ENCODE measurements at places on chromosomes 4 and X.
A peak's percentile ranks its signal among the peaks of the same experiment; 100 is the strongest.

DNA sequence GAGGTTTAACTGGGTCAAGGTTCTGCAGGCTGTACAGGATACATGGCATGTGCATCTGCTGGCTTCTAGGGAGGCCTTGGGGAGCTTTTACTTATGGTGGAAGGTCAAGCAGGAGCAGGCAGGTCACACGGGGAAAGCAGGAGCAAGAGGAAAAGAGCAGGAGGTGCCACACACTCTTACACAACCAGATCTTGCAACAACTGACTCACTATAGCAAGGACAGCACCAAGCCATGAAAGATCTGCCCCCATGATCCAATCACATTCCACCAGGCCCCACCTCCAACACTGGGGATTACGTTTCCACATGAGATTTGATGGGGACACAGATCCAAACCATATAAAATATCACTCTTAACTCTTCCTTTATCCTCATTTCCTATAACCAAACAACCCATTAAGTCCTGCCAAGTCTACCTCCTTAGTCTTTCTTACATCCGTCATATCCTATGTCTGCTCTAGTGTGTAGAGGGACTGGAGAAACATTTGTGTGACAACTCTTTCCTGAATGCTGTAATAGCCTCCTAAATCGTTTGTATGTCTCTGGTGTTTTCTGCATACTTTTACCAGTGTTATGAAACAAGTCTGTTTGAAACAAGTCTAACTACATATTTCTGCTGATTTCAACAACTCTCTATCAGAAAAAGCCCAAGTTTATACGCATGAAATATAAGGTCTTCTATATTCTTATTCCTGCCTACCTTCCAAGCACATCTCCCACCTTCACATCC lies 8.3 kb upstream of the RAP2C start:
- no peak for DNase-seq
- no peak overlapping the region for H3K27ac ChIP-seq
- no peak overlapping the region for H3K4me3 ChIP-seq
- no peaks in the 10 kb centered on the region for H3K27me3 ChIP-seq

GRCh38 chr4:137663251-137664045 lies 131.2 kb upstream of the PCDH18 start:
- no peak for DNase-seq
- no peaks in the 10 kb centered on the region for H3K36me3 ChIP-seq
- no peaks in the 10 kb centered on the region for H3K27me3 ChIP-seq
- no peak overlapping the region for H3K4me3 ChIP-seq

DNA sequence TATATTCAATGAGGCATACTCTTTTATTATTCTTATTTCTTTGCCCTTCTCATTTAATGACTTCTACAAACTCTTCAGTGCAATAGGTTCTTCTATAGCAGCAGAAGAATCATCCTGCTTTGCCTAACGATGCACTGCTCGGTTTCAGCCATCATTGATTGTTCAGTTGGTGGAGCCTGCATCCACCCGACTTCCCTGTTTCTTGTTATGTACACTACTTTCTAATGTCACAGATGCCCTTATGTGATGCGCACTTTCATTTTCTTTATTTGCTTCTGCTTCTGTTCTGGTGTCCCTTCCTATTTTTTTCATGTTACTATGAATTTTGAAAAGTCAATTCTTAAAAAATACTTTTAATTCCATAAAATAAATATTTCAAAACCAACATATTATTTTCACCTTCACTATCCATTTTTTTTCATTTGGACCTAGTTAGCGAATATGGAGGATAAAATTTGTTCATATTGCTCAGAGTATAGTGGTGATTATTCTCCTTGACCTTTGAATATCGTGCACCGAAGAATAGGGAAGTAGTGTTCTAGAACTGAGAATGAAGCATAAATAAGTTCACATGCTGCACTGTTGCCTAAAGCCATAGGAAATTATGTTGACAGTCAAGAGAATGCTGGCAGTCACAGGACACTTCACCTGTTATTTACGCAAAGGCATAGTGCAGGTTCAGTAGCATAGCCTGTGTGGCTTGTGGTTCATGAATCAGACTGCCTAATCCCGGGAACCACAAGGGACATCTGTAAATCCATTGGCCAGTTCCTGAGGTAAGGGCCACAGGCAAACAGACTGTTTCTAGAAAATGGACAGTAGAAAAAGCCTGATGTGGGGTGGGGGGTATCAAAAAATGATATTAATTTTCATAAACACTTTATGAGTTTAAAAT lies 21.3 kb upstream of the SFRP2 start:
- H3K4me3 ChIP-seq = no peak overlapping the region
- H3K27me3 ChIP-seq = no peaks in the 10 kb centered on the region
- H3K27ac ChIP-seq = no peak overlapping the region
- peaks cover 18% of the 10 kb centered on the region for H3K4me1 ChIP-seq

- no peaks in the 10 kb centered on the region for H3K27me3 ChIP-seq
- no peak for DNase-seq
- H3K36me3 ChIP-seq = no peaks in the 10 kb centered on the region
- H3K27ac ChIP-seq = no peak overlapping the region
Measured at GRCh38 chrX:118239178-118239870, 106.6 kb upstream of the WDR44 start.

- H3K36me3 ChIP-seq = no peaks in the 10 kb centered on the region
- no peaks in the 10 kb centered on the region for H3K27me3 ChIP-seq
- H3K4me3 ChIP-seq = no peak overlapping the region
- H3K27ac ChIP-seq = no peak overlapping the region
- DNase-seq = no peak
- no peaks in the 10 kb centered on the region for H3K4me1 ChIP-seq
Measured at GRCh38 chr4:79852305-79852730, 220.7 kb downstream of the ANTXR2 start.

- no peak overlapping the region for H3K4me3 ChIP-seq
- no peak for DNase-seq
- H3K27me3 ChIP-seq = no peaks in the 10 kb centered on the region
- no peaks in the 10 kb centered on the region for H3K36me3 ChIP-seq
- no peak overlapping the region for H3K27ac ChIP-seq
Measured at GRCh38 chrX:3757510-3758025, 44.1 kb upstream of the PRKX start.

GRCh38 chr4:17115583-17115982 lies 217.1 kb upstream of the LDB2 start:
- no peak overlapping the region for H3K4me3 ChIP-seq
- no peak overlapping the region for H3K27ac ChIP-seq
- H3K36me3 ChIP-seq = no peaks in the 10 kb centered on the region
- H3K27me3 ChIP-seq = no peaks in the 10 kb centered on the region
- H3K4me1 ChIP-seq = no peaks in the 10 kb centered on the region

GRCh38 chr4:92825256-92825655 lies 521.5 kb downstream of the GRID2 start:
- no peaks in the 10 kb centered on the region for H3K27me3 ChIP-seq
- no peaks in the 10 kb centered on the region for H3K36me3 ChIP-seq
- H3K4me3 ChIP-seq = no peak overlapping the region
- no peak for DNase-seq
- H3K4me1 ChIP-seq = no peaks in the 10 kb centered on the region

- peak; percentile 1 for DNase-seq
- H3K36me3 ChIP-seq = no peaks in the 10 kb centered on the region
- peak overlapping the region; percentile 72 for H3K27ac ChIP-seq
Measured at GRCh38 chrX:21838937-21839333, 482 bp upstream of the MBTPS2 start.

DNA sequence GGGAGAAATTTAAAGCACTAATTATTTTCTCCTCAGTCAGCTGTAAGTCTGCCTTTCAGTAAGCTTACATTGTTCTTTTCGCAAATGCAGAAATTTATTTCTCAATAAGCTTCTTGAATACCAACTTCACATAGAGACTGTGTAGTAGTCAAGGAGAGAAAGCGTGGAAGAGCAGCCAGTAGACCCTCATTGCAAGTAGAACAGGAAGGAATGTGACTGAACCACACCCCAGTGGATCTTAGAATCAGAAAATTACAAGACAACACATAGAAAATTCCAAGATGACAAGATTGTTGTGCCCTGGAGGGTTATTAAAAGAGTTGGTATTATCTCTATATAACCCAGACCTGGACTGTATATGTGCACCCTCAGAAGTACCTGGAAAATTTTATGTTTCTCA lies 216.9 kb downstream of the RELL1 start:
- H3K27ac ChIP-seq = no peak overlapping the region
- DNase-seq = no peak
- H3K36me3 ChIP-seq = no peaks in the 10 kb centered on the region
- H3K4me1 ChIP-seq = no peaks in the 10 kb centered on the region
- H3K4me3 ChIP-seq = no peak overlapping the region
- H3K27me3 ChIP-seq = no peaks in the 10 kb centered on the region

GRCh38 chr4:38710053-38710452 lies 46.1 kb downstream of the KLF3 start:
- no peak for DNase-seq
- no peaks in the 10 kb centered on the region for H3K36me3 ChIP-seq
- no peak overlapping the region for H3K4me3 ChIP-seq
- no peaks in the 10 kb centered on the region for H3K27me3 ChIP-seq
- no peak overlapping the region for H3K27ac ChIP-seq

DNA sequence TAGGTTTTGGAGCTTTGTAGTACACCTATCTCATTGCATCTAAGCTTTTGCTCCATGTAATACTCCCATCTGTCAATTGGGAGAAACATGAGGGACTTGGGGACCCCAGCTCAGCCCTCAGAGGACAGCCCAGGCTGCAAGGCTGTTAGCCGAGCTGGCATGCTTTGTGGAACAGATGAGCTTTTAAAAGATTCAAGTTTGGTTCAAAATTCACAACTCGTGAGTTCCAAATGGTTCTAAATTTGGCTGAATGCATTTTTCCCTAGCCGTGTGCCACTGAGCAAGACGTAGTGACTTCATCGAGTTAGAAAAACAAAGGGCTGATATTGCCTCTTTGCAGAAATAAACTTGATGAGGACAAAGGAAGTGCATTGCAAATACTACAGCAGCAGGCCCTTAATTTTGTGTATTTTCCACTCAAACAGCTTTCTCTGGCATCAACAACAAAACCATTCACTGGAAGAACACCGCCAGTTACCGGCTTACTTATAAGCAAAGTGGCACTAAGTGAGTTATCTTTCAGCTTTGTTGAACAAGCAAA lies 165.0 kb upstream of the HS3ST1 start:
- no peak for DNase-seq
- no peaks in the 10 kb centered on the region for H3K27me3 ChIP-seq
- no peak overlapping the region for H3K27ac ChIP-seq

- no peaks in the 10 kb centered on the region for H3K27me3 ChIP-seq
- no peaks in the 10 kb centered on the region for H3K4me1 ChIP-seq
- H3K27ac ChIP-seq = no peak overlapping the region
- no peak for DNase-seq
- H3K4me3 ChIP-seq = no peak overlapping the region
- no peaks in the 10 kb centered on the region for H3K36me3 ChIP-seq
Measured at GRCh38 chr4:2051086-2051485, 8.0 kb upstream of the NAT8L start.

- H3K27me3 ChIP-seq = no peaks in the 10 kb centered on the region
- DNase-seq = no peak
- H3K36me3 ChIP-seq = peaks cover 8% of the 10 kb centered on the region
Measured at GRCh38 chr4:25810461-25811373, 52.1 kb downstream of the SEL1L3 start.

DNA sequence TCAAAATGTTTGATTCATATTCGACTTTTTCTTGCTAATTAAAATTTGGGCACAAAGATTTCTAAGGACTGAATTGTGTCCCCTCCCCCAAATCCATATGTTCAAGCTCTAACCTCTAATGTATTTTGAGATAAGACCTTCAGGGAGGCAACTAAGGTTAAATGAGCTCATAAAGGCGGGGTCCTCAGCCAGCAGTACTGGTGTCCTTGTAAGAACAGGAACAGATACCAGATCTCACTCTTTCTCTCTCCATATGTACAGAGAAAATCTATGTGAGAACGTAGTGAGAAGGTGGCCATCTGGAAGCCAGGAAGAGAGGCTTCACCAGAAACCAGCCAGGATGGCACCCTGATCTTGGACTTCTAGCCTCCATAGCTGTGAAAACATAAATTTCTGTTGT lies 116.9 kb downstream of the VEGFC start:
- no peak overlapping the region for H3K4me3 ChIP-seq
- no peaks in the 10 kb centered on the region for H3K36me3 ChIP-seq
- no peaks in the 10 kb centered on the region for H3K27me3 ChIP-seq
- DNase-seq = no peak

DNA sequence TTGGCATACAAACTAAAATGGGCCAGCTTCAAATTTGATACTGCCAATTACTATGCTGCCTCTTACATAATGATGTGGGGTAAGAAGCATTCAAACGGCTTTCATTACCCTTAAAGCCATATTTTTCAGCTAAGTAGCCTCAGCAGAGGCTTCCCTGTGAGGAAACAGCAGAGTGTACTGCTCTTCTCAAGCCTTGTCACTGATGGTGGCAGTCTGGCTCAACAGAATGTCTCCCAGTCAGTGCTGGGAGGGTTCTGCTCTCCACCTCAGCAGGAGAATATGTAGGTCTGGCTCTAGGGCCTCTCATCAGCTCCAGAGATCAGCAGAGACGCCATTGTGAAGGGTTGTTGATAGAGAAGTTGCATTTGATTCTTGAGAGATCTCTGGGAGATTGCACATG lies 44.6 kb upstream of the MBNL3 start:
- no peak overlapping the region for H3K4me3 ChIP-seq
- H3K27me3 ChIP-seq = no peaks in the 10 kb centered on the region
- no peaks in the 10 kb centered on the region for H3K4me1 ChIP-seq
- DNase-seq = no peak

DNA sequence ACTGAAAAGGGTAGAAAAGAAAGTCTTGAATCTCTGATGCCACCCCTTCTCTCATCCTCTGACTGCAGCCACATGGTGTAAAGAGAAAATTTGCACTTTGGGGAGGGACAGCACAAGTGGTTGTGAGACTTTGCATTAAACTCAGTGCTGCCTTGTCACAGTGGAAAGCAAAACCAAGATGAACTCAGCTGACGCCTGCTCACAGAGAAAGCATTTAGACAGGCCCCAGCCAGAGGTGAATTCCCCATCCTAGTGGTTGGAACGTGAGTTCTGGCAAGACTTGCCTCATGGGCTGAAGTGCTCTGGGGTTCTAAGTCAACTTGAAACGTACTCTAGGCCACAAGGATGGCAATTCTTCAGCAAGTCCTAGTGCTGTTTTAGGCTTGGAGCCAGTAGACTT lies 1101.4 kb downstream of the ADGRL3 start:
- H3K4me1 ChIP-seq = no peaks in the 10 kb centered on the region
- H3K36me3 ChIP-seq = no peaks in the 10 kb centered on the region
- DNase-seq = no peak
- H3K27ac ChIP-seq = no peak overlapping the region

GRCh38 chr4:33013282-33013681 lies 2293.1 kb downstream of the PCDH7 start:
- no peak for DNase-seq
- no peaks in the 10 kb centered on the region for H3K36me3 ChIP-seq
- H3K4me1 ChIP-seq = no peaks in the 10 kb centered on the region
- no peak overlapping the region for H3K4me3 ChIP-seq
- no peaks in the 10 kb centered on the region for H3K27me3 ChIP-seq
- no peak overlapping the region for H3K27ac ChIP-seq

- H3K27me3 ChIP-seq = no peaks in the 10 kb centered on the region
- no peak for DNase-seq
- no peak overlapping the region for H3K4me3 ChIP-seq
- H3K27ac ChIP-seq = no peak overlapping the region
- H3K36me3 ChIP-seq = no peaks in the 10 kb centered on the region
Measured at GRCh38 chrX:69150281-69150960, 14.8 kb downstream of the PJA1 start.

All from naive thymus-derived CD4-positive, alpha-beta T cell (primary cell).